ENCODE measurements at places on chromosomes 2 and 18.

- DNase-seq = no peak
Measured at GRCh38 chr2:50042771-50043170, 888.5 kb upstream of the FSHR start.

GRCh38 chr18:42025491-42025890 lies 70.5 kb downstream of the PIK3C3 start:
- no peak for DNase-seq

GRCh38 chr18:43635397-43635796 lies 358.1 kb upstream of the SYT4 start:
- no peak for DNase-seq

DNA sequence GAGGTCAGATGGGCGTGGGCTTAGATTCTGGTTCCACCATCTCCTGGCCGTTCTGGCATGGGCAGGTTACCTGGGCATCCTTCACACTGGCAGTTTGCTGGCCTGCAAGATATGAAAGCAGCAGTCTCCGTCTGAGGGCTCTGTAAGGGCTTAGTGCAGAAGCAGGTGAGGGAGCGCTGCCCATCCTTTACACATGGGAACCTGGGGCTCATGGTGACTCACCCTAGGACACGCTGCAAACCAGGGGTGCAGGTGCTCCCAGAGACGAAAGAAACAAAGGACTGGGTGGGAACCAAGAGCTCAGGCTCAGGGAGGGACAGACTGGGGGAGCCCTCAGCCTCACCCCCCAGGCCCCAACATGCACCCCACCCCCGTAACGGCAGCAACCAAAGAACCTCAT lies 10.7 kb upstream of the ID2 start:
- no peak for DNase-seq

GRCh38 chr2:180291552-180292421 lies 284.7 kb upstream of the CWC22 start:
- DNase-seq = no peak

DNA sequence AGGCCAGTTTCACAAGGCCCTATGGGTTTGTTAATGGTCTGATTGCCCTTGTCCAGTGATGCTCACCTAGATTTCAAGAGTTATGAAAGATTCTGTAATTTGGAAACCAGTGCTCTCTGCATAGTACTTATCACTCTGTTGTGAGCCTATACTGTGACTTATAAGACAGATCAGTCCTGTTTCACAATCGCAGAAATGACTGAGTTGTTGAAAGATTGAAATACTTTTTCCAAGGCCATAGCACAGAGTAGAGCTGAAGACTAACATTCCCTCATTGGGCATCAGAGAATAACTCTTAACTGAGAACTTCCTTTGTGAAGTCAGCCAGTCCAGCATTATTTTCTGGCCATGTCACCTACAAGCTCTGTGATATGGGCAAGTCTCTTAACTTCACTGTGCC lies 44.0 kb downstream of the CCDC85A start:
- no peak for DNase-seq

DNA sequence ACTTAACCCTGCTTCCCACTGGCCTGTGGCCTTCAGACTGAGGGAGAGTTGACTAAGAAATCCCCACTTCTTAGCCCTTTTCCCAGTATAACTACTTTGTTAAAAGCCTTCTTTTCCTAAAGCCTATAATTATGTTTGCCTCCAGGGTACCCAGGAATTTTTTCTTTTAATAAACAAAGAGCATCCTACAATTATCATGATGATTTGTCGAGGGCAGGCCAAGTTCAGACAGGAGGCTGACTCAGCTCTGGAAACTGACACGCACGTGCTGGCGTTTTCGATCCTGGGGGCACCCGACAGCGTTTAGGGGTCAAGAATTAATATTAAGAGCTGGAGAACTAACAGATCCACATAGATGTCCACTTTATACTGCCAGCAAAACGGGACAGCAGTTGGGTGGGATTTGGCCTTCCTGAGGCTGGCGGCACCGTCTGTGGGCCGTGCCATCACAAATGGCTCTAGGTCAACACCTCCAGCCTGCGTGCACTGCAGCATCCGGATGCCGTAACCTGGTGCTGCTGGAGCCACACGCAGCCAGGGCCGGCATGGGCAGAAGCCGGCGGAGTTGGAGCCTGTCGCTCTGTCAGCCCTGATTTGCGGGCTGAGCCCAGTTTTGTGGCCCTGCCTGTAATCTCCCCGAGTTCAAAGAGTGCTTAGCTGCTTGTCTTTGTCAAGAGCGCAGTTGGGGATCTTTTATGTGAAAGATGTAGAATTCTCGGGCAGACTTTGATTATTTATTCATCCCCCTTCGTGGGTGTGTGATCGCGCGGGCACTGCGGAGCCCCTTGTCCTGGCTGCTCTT lies 191.0 kb downstream of the GLI2 start:
- no peak for DNase-seq

DNA sequence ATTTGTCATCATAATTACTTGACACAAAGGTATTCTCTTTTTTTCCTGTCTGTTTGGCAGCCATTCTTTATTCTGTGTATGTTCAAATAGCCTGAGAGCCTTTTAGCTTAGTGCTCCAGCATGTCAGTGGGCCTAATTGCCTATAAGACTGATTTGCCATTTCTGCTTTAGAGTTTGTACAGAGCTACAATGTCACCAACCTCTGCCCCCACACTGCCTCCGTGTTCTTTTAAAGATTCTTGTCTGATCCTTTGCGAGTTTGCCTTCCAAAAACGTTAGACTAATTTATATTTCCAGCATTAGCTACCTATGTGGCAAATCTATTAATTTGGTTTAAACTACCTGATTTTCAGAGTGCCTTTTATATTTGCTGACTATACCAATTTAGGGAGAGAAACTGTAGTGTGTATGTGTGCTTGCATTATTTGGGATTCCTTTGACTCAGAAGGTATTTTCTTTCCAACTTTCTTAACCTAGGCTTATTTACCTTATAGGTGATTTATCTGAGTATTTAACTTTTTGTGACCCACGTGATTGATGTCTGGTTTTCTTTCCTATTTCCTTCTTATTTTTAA lies 70.8 kb downstream of the FAM117B start:
- no peak for DNase-seq

GRCh38 chr2:216520112-216520511 lies 21.5 kb downstream of the RPL37A start:
- DNase-seq = no peak

DNA sequence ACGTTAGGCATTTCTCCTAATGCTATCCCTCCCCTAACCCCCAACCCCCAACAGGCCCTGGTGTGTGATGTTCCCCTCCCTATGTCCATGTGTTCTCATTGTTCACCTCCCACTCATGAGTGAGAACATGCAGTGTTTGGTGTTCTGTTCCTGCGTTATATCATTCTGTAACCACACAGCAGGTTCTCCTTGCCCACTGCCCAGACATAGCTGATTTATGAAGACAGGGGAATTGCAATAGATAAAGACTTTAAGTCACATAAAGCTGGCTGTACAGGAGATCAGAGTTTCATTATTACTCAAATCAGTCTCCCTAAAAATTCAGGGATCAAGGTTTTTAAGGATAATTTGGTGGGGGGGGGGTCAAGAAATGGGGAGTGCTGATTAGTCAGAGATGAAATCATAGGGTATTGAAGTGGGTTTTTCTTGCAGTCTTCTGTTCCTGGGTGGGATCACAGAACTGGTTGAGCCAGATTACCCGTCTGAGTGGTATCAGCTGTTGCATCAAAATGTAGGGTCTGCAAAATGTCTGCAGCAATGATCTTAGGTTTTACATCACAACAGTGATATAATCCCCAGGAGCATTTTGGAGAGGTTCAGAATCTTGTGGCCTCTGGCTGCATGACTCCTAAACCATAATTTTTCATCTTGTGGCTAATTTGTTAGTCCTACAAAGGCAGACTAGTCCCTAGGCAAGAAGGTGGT lies 392.1 kb upstream of the KCNJ3 start:
- DNase-seq = no peak

DNA sequence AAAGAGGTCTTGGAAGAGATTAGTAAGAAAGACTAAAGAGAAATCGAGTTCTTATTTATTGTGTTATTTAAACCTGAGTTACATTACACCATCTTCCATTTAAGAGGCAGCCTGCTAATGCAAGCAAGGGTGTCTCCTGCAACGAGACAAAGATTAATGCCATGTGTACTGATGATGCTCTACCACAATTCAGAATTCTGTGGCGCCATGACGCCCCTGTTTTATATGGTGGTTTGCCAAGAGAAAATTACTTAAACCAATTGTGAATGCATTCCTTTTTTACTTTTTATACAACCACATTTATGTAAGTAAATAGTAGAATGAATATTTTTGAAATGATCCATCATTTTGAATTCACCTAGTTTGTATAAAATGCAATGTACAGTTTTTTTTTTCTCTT lies 356.1 kb upstream of the ZEB2 start:
- DNase-seq = no peak

- no peak for DNase-seq
Measured at GRCh38 chr2:199552141-199552540, 94.4 kb upstream of the SATB2 start.

- DNase-seq = no peak
Measured at GRCh38 chr2:7539760-7540159, 622.5 kb downstream of the RNF144A start.

DNA sequence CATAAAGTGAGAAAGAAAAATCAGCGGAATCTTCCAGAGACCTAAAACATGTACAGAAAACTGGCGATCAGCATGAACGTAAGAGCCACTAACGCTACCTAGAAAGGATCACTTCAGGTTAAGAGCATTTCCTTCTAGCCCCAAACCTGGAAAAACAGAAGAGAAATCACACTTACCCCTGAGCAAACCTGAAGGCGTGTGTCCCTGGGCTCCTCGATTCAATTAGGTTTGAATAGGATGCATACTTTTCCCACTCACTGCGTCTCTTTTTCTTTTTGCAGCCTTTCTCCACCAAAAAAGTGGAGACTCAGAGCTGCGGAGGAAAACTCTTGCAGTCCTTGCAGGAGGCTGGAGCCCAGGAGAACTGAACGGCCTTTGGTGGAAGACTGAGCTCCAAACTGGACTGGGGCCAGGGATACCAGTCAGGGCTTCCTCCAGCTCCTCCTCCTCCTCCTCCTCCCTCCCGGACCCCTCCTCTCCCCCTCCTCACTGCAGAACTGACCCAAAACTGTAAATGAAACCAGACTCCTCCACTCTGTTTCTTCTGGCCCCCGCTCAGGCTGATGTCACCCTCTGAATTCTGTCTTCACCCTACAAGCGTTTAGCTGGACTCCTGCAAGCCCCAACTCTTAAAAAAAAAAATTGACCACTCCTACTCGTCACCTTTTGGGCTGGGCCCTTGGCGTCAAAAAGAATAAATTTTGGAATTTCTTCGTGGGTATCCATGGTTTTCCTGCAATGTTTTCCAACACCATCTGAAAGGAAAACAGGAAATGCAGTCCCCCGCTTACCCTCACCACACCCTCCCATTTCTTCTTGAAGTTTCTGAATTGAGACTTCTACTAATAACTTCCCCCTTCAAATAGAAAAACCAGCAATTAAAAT lies at the start of gene COL6A3:
Gene COL6A3 (minus strand): TSS at position 388 of the 885 bp plus-strand sequence. CDS start 17,347 bp downstream, outside the sequence.
- no peak for DNase-seq

Data from stimulated activated CD8-positive, alpha-beta memory T cell treated with anti-CD3 and anti-CD28 coated beads, Interleukin-15, amount 100 ng/mL, for 24 hours (primary cell).